G401 (cell line): ENCODE measurements at places on chromosomes 7 and 10.

- no peak for DNase-seq
These were observed 17.1 kb downstream of the TRIM24 start for GRCh38 chr7:138477081-138477578.

DNA sequence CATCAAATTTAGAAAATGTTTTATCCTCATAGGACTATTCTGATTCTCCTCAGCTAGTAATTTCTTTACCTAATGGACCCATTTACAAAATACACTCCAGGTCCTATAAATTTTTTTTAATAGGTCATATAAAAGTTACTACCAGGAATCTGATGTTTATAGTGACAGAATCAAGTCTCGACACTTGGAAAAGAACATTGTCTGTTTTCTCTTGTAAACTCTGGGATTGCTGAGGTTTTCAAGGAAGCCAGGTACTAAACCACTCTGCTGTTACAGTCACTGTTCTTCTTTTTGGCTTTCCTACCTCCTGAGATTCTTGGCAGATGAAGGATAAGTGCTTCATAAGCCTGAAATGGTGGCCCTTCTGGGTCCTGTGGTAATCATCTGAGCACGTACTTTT lies 493.1 kb downstream of the AUTS2 start:
- no peak for DNase-seq

DNA sequence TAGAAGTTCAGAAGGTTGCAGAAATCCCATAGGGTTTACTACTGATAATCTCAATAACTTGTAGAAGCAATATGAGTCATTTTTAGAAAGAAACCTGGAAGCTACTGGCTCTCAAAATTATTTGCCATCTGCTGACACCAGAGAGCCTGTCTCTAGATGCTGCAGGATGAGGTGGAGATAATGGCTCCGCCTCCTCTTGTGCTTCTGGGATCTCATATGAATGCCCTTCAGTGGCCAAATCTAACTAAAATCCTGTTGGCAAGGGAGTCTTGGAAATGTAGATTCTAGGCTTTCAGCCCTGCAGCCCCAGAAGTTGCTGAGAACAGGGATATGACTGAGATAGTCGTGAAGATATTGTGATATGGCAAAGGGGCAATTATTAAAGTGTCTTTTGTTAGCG lies 348.1 kb downstream of the CCSER2 start:
- DNase-seq = no peak

DNA sequence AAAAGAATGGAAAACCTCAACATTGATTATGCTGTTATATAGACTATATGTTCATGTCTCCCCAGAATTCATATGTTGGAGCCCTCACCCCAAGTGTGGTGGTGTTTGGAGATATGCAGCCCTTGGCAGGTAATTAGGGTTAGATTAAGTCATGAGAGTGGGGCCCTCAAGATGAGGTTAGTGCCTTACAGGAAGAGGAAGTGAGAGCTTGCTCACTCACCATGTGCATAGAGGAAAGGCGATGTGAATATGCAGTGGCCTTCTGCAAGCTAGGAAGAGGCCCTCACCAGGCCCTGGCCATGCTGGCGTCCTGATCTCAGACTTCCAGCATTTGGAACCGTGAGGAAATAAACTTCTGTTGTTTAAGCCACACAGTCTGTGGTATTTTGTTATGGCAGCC lies 14.8 kb downstream of the ZNF33A start:
- no peak for DNase-seq

GRCh38 chr10:23067939-23068775 lies 27.2 kb upstream of the MSRB2 start:
- peak; percentile 82 for DNase-seq

DNA sequence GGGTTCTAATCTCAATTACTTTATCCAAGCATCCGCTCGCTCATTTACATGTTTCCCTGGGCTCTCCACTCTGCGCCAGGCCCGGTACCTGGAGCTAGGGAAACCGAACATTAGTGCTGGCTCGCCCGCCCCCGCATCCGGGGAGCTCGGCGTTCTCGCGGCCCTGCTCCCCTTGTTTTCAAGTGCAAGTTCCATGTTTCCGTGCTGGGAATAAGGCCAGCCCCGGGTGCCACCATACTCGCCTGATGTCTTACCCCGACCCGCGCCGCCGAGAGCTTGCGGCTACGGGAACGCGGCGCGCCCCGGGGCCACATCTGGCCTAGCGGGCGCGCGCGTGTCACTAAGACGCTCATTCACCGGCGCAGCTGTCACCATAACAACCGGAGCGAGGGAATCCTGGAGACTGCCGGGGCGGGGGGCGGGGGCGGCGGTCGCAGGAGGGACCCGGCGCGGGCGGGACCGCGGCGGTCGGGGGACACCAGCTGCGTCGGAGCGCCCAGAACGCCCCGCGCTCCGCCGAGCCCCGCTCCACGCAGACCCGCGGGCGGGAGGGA lies at the start of gene NEURL1:
Gene NEURL1, plus strand, starts transcription at position 344 of the 554 bp plus-strand sequence. CDS start 683 bp downstream, outside the sequence.
- DNase-seq = peak; percentile 62

- peak; percentile 31 for DNase-seq
These were observed 36.5 kb downstream of the PDSS1 start for GRCh38 chr10:26733750-26734568.

- DNase-seq = peak; percentile 29
These were observed 701 bp upstream of the CUL1 start for GRCh38 chr7:148698007-148698396.

DNA sequence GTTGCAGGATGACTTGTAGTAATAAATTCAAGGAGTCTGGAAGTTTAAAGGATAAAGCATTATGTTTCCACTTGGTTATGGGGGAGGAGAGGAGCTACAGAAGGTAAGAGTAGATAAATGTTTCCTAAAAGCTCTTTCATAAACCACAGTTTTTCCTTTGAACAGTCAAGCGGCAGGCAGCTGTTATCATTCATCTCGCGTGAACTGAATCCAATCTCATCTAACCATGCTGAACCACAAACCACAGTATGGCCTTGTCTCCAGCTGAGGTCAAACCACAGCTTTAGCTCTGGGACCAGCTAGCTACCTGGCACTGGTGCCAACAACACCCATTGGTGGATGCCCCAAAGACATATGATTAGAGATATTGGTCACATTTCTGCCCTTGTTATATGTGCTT lies 63.3 kb downstream of the NOC3L start:
- DNase-seq = no peak

DNA sequence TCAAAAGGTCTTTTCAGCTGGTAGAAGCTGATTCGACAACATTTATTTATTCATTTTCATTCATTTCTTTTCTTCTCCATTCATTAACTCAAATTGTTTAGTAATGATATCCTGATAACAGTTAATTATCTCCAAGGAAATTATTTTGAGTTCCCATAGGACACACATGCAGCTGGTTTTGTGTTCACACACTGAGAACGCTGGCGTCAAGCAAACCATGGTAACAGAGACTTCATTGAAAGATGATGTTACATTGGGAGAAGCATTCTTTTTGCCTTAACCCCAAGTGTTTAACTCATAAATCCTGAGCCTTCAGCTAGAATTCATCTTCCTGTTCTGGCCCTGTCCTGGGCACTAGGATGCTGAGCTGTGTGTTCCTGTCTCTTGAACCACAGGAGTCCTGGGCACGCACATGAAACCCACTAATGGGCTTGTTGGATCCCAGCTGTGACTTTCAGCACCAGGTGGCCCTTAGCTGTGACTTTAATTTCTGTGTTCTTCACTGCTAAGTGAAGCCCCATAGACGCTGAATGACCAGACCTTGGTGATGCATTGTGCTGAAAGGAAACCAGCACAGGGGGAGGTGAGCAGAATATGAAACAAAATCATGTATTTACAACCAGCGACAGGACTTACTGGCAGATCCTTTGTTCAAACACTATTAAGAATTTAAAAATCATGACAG lies 121.5 kb upstream of the PRSS58 start:
- no peak for DNase-seq

- no peak for DNase-seq
These were observed 912 bp upstream of the OAT start for GRCh38 chr10:124419635-124420034.

- DNase-seq = no peak
These were observed 70.2 kb upstream of the EXOC6 start for GRCh38 chr10:92778091-92778490.

DNA sequence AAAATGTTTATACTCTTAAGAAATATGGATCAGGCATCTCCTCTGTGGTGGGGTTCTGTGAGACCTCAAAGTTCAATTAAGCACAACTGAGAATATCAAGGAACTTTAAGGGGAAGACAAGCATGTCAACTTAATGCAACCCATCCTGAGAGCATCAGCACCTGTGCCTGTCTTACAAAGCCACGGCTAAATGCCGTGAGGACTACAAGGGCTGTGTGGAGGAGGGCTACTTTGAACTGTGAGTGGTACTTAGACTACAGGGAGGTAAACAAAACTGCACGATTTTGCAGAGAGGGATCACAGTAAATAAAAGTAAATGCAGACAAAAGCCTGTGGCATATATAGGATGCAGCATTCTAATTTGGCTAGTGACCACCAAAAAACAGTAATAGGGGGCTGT lies 139.1 kb downstream of the ATE1 start:
- DNase-seq = no peak

GRCh38 chr10:1100143-1100542 lies 44.0 kb downstream of the WDR37 start:
- DNase-seq = no peak

GRCh38 chr7:150313870-150314269 lies 9.3 kb upstream of the LRRC61 start:
- DNase-seq = no peak

- DNase-seq = no peak
These were observed 227.0 kb upstream of the AOAH start for GRCh38 chr7:36951257-36951697.

DNA sequence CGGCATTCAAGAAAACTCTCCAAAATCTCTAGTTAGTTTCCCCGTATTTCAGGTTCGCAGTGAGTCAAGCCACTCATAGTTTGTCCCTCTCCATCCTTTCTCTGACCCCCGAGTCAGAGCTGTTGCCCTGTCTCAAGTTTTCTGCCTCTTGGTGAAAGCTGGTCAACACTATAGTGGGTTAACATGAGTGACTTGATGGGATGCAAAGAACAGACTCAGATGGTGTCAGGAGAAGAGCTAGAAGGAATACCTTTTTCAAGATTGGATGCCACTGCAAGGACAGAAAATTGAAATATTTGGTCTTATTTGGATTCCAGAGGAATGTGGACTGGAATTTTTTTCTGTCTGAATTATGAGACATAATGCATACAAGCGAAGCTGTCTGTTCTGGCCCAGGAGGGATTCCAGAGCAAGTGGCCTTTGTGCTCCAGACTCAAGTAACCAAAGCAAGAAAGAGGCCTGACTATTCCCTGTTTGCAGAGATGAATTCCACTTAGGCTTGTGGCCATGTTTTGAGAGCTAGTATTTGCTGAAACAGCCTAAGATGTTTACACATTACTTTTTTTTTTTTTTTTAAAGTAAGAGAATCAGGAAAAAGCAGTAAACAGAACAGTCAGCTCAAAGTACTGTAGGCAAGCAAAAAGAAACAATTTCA lies 67.4 kb downstream of the VWC2 start:
- DNase-seq = peak; percentile 24

GRCh38 chr7:159125104-159125954 lies 19.3 kb downstream of the VIPR2 start:
- no peak for DNase-seq

DNA sequence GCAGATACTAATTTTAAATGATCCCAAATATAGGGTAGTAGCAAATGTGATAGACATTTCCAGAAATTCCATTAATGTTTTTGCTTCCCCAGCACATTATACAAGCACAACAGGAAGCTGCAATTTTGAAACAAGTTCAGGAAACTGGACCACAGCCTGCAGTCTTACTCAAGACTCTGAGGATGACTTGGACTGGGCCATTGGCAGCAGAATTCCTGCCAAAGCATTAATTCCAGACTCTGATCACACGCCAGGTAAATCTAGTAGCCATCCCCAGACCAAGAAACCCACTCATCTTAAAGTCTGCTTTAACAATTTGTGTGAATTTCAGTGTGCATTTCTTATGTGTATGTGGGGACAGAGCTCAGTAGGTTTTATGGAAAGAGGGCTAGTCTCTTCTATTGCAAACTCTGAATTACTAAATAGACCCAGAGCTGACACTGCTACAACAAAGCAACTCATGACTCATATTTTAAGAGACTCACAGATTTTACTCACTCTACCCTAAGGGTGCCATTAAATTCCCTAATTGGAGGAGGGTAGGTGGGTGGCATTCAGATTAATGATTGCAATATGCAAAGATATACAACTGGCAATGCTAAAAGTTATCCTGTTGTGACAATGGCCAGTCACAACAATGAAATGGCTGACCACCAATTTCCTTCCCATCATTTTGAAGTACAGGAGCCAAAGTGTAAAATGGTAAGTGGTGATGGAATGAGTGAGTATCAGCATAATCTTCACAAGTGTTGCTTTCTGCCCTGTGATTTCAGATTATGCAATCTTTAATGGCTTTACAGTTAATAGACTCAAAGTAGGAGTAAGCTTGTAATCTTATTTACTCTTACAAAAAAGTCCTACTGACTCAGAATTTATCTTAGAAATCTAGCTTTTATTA lies 317.6 kb upstream of the PLXDC2 start:
- no peak for DNase-seq

- no peak for DNase-seq
These were observed 1.2 kb upstream of the WNT2 start for GRCh38 chr7:117323851-117324711.

DNA sequence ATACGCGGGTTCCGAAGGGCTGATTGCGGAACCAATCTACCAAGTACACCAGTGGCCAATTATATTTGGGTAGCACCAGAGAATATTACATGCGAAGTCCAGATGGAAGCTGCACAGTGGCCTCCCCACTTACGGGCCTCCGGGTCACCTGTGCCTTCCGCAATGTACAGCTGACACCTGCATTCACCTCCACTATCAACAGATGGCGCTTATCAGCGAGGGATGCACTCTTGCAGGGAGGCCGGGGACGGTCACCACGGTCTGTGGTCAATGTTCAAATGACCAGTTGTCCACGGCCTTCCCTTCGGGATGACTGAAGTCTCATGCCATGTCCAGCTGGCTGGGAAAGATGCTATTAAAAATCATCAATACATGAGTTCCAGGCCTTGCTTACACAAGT lies 47.6 kb downstream of the SLIT1 start:
- no peak for DNase-seq
